Upper lobe of right lung (tissue), 1 donor: ENCODE measurements at places on chromosomes 4 and X.

GRCh38 chr4:5128569-5128968 is 77.3 kb downstream of the STK32B start:
- no peaks in the 10 kb centered on the region for H3K36me3 ChIP-seq
- H3K4me3 ChIP-seq, result no peak overlapping the region
- H3K4me1 ChIP-seq, result no peaks in the 10 kb centered on the region
- no peaks in the 10 kb centered on the region for H3K27me3 ChIP-seq
- DNase-seq, result no peak

- no peaks in the 10 kb centered on the region for H3K36me3 ChIP-seq
- no peaks in the 10 kb centered on the region for H3K27me3 ChIP-seq
- no peak for DNase-seq
- H3K27ac ChIP-seq, result no peak overlapping the region
- H3K4me1 ChIP-seq, result no peaks in the 10 kb centered on the region
These were observed 32.4 kb upstream of the CCNG2 start for GRCh38 chr4:77124576-77124975.

- H3K36me3 ChIP-seq, result no peaks in the 10 kb centered on the region
- DNase-seq, result no peak
- H3K4me3 ChIP-seq, result no peak overlapping the region
- H3K27ac ChIP-seq, result no peak overlapping the region
- H3K4me1 ChIP-seq, result no peaks in the 10 kb centered on the region
- no peaks in the 10 kb centered on the region for H3K27me3 ChIP-seq
These were observed 505.1 kb downstream of the PPARGC1A start for GRCh38 chr4:23384741-23385140.

- no peaks in the 10 kb centered on the region for H3K36me3 ChIP-seq
- no peak overlapping the region for H3K27ac ChIP-seq
- no peak overlapping the region for H3K4me3 ChIP-seq
These were observed 94.9 kb upstream of the UNC5C start for GRCh38 chr4:95643627-95644026.

- no peak overlapping the region for H3K27ac ChIP-seq
- H3K27me3 ChIP-seq, result no peaks in the 10 kb centered on the region
- H3K4me1 ChIP-seq, result no peaks in the 10 kb centered on the region
- H3K4me3 ChIP-seq, result no peak overlapping the region
- no peaks in the 10 kb centered on the region for H3K36me3 ChIP-seq
These were observed 2.3 kb downstream of the GRPR start for GRCh38 chrX:16125520-16126149.

GRCh38 chr4:20895208-20895607 is 194.9 kb downstream of the PACRGL start:
- no peak for DNase-seq
- no peaks in the 10 kb centered on the region for H3K27me3 ChIP-seq
- H3K27ac ChIP-seq, result no peak overlapping the region
- H3K4me1 ChIP-seq, result no peaks in the 10 kb centered on the region
- H3K36me3 ChIP-seq, result no peaks in the 10 kb centered on the region

GRCh38 chrX:37776283-37776986 is 3.4 kb upstream of the CYBB start:
- H3K27ac ChIP-seq, result no peak overlapping the region
- no peak overlapping the region for H3K4me3 ChIP-seq

DNA sequence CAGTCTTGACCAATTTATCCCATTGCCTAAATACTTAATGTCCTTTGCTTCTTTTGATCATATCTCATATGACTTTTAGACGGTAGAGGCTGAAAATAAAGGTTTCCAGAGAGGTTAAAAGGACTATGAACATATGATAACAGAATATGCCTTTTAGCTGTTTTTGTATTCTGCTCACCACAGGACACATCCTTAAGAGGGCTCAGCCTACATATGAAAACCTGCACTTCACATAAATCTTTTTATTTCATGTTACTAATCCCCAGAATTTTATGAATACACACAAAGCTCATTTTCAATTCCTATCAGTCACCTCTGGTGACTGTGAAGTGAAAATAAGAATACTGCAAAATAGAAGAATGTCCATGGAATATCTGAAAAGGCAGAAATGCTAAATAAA is 92.0 kb downstream of the GPM6A start:
- no peaks in the 10 kb centered on the region for H3K27me3 ChIP-seq
- H3K36me3 ChIP-seq, result no peaks in the 10 kb centered on the region
- DNase-seq, result no peak
- no peaks in the 10 kb centered on the region for H3K4me1 ChIP-seq
- no peak overlapping the region for H3K4me3 ChIP-seq

DNA sequence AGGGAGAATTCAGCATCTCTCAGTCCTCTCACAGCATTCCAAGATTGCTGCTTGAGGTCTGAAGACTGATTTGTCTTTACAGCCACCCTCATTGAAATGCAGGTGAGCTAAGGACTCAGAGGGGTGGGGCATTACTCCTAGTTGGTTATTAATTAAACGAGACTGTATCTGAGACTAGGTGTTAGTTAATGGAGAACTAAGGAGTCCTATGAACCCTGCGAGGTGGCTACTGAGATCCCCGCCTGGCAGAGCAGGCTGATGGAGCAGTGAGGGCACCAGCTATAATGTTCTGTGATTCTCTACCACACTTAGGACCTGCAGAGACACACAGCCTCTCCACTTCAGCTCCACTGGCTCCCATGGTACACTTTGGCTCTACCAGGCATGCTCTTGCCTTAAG is 215.3 kb downstream of the MID1IP1 start:
- H3K27me3 ChIP-seq, result no peaks in the 10 kb centered on the region
- DNase-seq, result no peak
- no peak overlapping the region for H3K4me3 ChIP-seq
- H3K4me1 ChIP-seq, result no peaks in the 10 kb centered on the region

DNA sequence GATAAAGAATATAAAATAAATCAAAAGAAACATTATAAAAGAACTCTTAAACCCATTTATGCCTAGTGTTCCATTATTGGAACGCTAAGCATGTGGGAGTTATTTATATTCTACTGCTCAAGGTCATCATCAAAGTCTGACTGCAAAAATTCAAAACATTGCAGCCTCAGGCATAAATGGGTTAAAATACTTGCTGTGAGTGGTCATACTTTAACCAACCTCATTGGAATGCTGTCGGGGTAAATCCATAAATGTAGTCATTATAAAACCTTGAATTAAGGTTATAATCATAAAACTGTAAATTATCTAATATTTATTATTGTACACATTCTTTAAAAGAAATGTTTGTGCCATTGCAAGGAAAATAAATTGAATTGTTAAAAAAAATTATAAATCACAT is 55.0 kb downstream of the RPS6KA6 start:
- H3K27me3 ChIP-seq, result no peaks in the 10 kb centered on the region
- no peak overlapping the region for H3K4me3 ChIP-seq
- H3K4me1 ChIP-seq, result no peaks in the 10 kb centered on the region
- no peaks in the 10 kb centered on the region for H3K36me3 ChIP-seq
- H3K27ac ChIP-seq, result no peak overlapping the region
